LHCN-M2 (cell line): ENCODE measurements at places on chromosomes 3 and 15. TPM values are rescaled to one million over a fixed set of nuclear protein-coding genes. Genes with fewer than 3 reads are reported as not detected.

MAPKAPK3 gene
- 92.3 and 103 TPM in 2 replicates for total RNA-seq

STX19 gene
- not detected in 2 replicates for total RNA-seq

ADCY5 gene
- 0.06 and 0.45 TPM in 2 replicates for total RNA-seq

CHST2 gene
- total RNA-seq, result 20.1 and 30.3 TPM in 2 replicates

SPTBN5 gene
- 0.69 and 0.90 TPM in 2 replicates for total RNA-seq

COL8A1 gene
- total RNA-seq, result 86.6 and 102 TPM in 2 replicates

FSTL1 gene
- 194 and 212 TPM in 2 replicates for total RNA-seq

PLA2G4F gene
- total RNA-seq, result not detected in 2 replicates

RHOV gene
- not detected in 2 replicates for total RNA-seq

ULK4 gene
- total RNA-seq, result 7.0 and 8.7 TPM in 2 replicates

NCKIPSD gene
- total RNA-seq, result 29.8 and 37.9 TPM in 2 replicates

- no peak for DNase-seq
These were observed 60.8 kb downstream of the ATP13A5 start for GRCh38 chr3:193317682-193318300.

- DNase-seq, result no peak
These were observed 85.8 kb downstream of the SNRK start for GRCh38 chr3:43372007-43372740.

DNA sequence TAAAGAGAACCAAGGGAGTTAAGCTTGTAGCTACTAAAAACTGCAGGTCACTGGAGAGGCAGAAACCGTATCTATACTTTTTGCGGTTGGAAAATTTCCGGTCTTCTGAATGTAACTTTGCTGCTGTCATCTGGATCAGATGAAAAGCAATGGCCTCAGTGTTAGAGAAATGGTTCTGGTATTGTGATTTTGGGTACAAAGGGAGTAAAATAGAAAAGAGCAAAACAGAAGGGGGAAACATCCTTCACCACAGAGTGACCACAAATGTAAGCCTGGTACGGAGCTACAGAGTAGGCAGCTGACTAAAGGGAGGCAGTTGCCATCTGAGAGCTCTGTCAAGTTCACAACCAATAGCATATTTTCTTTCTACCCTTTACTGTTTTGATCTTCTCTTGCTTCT, 5.6 kb downstream of the CD96 start:
- peak; percentile 35 for DNase-seq

DNA sequence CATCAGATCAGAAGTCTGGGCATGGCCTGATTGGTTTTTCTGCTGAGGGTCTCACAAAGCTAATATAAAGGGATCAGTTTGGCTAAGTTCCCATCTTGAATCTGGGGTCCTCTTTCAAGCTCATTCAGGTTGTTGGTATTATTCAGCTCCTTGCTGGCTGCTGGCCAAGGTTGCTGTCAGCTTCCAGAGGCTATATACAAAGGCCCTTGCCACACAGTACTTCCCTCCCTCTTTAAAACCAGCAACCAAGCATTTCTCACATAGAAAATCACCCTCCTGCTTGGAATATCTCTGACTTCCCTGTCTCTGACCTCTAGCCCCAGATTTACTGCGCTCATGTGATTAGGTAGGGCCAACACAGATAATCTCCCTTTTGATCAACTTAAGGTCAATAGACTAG, 442.9 kb downstream of the ERC2 start:
- DNase-seq, result no peak

DNA sequence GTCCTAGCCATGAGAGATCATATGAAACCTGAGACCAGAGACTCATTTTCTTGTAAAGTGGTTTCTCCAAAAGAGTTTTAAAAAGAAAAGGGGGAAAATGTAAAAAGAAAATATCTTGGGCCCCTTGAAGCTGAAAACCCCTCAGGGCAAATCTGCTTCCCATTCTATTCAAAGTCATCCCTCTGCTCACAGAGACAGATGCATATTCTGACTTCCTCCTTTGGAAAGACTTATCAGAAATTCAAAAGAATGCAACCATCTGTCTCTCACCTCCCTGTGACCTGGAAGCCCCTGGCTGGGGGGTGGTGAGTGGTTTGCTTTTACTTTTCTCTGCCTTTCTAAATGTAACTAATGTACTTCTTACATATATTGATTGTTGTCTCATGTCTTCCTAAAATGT, 1154.8 kb downstream of the NSUN3 start:
- no peak for DNase-seq

- no peak for DNase-seq
These were observed 562.6 kb upstream of the DPPA4 start for GRCh38 chr3:109899925-109900324.

DNA sequence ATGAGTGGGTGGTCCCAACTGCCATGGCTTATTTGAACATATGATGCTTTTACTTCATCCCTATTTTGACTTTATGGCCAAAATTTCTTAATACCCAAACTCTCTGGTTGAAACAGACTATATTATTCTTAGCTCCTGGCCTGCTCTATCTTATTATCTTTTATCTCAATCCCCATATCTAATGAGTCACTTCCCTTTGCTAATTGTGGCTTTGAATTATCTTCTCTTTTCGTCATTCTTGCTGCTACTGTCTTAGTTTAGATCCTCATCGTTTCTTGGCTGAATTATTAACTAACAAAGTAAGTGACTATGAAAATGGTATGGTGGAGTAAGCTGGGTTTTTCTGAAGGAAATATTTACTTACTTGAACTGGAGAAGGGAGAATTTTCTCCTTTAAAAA, 28.2 kb upstream of the DNAJC19 start:
- no peak for DNase-seq

- DNase-seq, result peak; percentile 18
These were observed 220.0 kb upstream of the NANOGP8 start for GRCh38 chr15:35305031-35305550.

GRCh38 chr3:111885578-111885977, 26.5 kb downstream of the PHLDB2 start:
- no peak for DNase-seq

DNA sequence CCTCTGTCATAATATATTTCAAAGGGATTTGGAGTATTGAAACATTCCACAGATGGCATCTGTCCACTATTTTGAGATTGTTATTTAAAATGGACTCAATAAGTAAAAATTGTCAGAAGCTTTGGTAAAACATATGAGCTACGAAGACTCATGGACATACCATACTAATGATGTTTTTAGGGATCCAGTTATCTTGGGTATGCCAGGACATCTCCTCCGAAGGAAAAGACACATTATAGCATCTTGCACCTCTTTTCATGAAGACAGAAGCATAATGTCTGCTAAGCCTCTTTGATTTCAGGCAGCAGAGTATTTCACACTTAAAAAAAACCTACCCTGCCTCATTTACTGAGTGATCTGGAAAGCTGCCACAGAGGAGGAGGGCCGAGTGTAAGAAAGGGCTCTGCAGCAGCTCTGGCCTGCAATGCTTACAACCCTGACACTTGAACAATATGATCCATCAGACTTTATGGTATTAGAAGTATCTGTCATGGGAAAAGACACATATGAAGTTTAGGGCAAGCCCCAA, 284.8 kb downstream of the TUSC7 start:
- no peak for DNase-seq

GRCh38 chr15:62698646-62699045, 343.9 kb upstream of the TPM1 start:
- DNase-seq, result no peak

- DNase-seq, result no peak
These were observed 1.2 kb downstream of the CADPS start for GRCh38 chr3:62873761-62874710.

- no peak for DNase-seq
These were observed 17.1 kb downstream of the ARPP19 start for GRCh38 chr15:52551762-52552161.

GRCh38 chr3:11482021-11482420, 161.7 kb downstream of the VGLL4 start:
- peak; percentile 49 for DNase-seq

DNA sequence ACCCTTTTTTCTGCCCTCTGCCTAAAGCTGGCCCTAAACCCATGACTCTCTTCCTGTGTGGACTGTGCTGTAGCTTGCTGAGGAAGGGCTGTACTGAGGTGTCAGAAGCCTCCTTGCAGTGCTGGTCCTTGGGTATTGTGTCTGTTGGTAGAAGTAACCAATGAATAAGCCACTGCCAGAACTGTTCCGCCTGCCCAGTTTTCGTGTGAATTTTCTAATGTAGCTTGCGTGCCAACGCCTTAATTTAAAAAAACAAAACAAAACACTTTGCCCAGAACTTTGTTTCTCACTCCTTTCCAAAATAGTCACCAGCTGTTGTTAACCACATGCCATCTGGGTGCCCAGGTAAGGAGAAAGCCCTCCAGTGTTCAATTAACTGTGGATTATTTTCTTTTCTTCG, 101.9 kb downstream of the KLHL25 start:
- no peak for DNase-seq

DNA sequence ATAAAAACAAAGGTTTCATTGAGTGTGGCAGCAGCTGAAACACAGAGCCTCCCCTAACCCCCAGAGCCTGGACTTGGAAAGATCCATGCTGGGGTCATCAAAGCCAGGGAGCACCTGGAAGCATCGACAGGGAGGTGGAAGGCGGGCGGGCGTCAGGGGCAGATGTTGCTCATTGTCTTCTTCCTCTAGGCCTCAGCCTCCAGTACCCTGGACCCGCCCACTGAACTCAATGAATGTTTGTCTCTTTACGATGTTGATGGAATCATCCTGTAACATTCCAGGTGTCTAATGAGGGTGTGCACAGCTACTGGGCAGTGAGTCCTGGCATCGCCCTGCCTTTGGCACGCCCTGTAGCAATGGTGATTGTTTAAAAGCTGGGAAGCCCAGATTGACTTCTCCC, 9.8 kb downstream of the GP5 start:
- no peak for DNase-seq

DNA sequence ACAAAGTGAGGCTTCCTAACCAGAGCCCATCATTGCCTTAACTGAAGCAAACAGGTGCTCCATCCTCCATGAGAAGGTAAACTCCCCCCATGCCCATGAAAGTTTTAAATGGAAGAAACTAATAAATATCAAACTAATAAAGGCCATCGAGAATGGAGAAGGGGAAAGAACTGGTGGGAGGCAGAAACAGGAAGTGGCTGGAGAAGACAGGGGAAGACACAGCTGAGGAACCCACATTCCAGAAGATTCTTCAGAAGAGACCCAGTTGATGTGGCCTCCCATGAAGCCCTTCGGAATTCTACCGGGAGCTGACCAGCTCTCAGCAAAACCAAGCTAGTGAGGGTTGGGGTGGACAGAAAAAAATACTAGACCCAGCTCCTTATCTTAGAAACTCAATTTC, 41.6 kb downstream of the SH3BP5 start:
- DNase-seq, result no peak

- no peak for DNase-seq
These were observed 79.9 kb downstream of the GTPBP8 start for GRCh38 chr3:113070681-113071113.

DNA sequence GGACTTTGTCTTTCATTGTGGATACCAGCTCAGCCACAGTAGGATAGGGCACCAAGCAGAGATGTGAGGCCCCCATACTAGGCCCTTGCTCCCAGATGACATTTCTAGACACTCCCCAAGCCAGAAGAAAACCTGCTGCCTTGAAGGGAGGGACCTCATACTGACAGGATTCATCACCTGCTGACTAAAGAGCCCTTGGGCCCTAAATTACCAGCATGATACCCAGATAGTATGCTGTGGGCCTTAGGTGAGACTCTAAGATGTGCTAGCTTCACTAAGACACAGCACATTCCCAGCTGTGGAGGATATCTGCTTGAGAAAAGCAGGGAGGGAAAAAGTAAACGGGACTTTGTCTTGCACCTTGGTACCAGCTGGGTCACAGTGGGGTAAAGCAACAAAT, 324.0 kb downstream of the TBL1XR1 start:
- DNase-seq, result no peak
